Heart left ventricle (tissue), 16 donors: ENCODE measurements at places on chromosomes 11 and 22. TPM values are rescaled to one million over a fixed set of nuclear protein-coding genes. Genes with fewer than 3 reads are reported as not detected.
A peak's percentile ranks its signal among the peaks of the same experiment; 100 is the strongest.

Gene DMC1
- 0.51 TPM for total RNA-seq

Gene MS4A6A
- 17.0 TPM for total RNA-seq

Gene SYT12
- 0.28 TPM for total RNA-seq

Gene TBX10
- not detected for total RNA-seq

DNA sequence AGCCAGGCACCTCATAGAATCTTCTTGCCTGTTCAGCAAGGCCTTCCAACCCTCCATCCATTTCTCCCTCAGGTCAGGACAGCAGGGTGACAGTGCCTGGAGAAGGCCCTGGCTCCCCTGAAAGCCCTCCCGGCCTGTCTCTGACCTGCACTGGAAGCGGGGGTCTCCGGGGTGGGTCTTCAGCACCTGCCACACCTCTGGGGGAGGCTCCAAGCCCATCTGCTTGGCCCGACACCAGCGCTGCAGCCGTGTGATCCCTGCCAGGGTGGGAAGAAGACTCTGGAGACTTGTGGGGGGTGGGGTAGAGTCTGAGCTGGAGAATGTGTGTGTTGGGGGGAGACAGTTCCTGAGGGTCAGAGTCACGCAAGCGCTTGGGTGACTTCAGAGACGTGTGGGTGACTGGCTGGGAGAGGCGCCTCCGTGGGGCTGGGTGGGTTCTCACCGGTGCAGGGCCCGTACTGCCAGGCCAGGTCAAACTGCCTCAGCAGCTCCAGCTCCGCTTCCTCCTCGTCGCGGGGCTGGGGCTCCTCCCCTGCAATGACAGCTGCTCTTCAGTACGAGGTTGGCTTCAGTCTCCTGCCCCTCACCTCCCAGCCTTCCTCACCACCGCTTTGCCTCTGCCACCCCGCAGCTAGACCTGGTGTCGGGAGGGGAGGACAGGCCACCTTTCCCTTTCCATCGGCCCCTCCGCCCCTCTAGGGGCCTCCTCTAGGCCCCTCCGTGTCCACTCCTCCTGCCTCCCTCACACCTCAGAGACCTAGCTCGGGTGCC lies 615 bp downstream of the POLD4 start:
- peak; percentile 70 for DNase-seq

DNA sequence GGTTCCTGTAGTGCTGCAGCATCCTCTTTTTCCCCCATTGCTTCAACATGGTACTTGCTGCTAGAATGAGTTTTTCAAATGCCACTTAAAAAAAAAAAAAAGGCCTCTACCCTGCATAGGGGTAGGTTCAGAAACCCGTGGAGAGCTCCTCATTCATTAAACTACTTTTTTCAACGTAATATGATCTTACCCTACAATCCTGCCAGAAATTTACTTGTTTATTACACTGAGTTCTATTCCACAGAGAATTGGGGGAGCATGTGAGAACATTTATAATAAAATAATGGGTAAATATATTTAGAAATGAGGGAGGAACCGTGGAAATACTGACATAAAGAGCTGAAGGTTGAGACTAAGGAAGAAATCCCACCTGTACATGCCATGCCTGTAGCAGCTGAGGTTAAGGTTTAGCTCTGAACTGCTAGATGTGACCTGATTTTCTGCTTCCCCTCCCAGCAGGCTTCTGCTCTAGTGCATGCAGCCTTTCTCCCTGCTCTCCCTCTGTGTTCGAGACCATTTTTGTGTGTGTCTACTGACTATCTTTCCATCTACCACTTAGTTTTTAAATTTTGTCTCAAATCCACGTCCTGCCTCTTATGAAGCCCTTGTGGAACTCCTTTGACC lies 225.7 kb downstream of the DDX10 start:
- no peak for DNase-seq

GRCh38 chr11:123419731-123420452 lies 10.2 kb upstream of the GRAMD1B start:
- no peak for DNase-seq
